Activated CD4-positive, CD25-positive, alpha-beta regulatory T cell (primary cell): ENCODE measurements at places on chromosomes 16 and 17.

- DNase-seq, result no peak
These were observed 44.4 kb upstream of the ZFHX3 start for GRCh38 chr16:73092236-73092781.

- DNase-seq, result no peak
These were observed 2.2 kb downstream of the LDHD start for GRCh38 chr16:75114179-75114945.

DNA sequence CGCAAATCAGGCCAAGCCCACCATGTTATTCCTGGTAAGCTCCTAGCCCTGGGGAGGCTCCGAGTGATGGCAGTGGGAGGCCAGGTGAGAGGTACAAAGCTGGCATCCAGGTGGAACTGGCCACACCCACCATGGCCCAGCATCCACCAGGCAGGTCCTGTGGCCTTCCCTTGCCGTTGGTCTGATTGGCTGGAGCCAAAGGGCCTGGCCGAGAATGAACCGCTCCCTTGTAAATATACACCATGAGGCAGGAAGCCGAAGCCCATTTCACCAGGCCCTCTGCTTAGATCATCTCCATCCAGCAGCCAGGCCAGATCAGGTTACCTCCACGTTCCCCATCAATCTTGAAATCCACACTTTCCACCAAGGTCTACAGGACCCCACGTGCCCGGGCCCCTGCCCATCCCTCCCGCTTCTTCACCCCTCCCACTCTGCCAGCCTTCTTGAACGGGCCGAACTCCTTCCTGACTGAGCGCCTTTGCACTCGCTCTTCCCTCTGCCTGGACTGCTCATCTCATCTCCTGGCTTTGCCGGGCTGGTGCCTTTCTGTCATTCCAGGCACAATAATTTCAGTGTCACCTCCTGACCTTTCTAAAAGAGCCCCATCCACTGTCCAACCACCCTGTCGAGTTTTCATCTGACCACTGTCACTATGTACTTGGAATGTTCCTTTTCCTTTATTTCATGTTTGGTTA is 5.8 kb downstream of the SOCS1 start:
- no peak for DNase-seq

DNA sequence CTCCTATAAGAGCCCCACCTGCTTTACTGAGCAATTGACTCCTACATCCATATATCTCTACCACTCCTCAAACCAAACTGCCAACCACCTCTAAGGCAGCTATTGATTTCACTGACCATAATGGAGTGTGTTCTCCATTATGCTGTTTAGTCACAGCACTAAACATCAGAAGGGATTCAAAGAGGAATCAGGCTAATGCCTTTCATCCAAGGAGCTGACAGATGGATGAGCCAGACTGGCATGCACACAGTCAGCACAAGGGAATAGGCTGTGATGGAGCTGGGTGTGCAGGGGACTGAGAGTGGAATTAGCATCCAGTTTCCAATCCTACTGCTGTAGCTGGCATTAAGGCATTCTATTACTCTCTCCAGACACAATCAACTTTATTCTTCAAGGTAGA is 88.7 kb upstream of the CCL2 start:
- DNase-seq, result no peak

- DNase-seq, result no peak
These were observed 5.9 kb downstream of the TSPOAP1 start for GRCh38 chr17:58322581-58323185.

- DNase-seq, result no peak
These were observed 42.4 kb upstream of the IL21R start for GRCh38 chr16:27359615-27360014.

- no peak for DNase-seq
These were observed 3.4 kb downstream of the SPNS1 start for GRCh38 chr16:28977703-28978662.

DNA sequence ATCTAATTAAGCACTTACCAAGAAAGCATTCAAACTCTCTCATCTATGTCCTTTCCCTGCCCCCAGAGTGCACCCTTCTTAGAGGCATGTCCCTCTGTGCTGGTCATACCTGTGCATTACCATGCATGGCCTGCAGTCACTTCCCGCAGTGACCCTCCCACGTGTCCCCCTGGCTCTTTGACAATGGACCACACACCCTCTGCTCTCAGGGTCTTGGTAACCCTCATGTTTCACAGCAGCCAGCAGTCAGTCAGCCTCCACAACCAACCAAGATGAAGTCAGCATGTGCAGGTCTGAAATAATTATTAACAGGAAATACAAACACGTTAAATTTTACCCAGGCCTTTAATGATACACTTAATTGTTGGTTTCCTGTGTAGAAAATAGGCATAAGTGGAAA is 10.1 kb downstream of the KRT33A start:
- no peak for DNase-seq

GRCh38 chr17:412211-413015 is 59.8 kb upstream of the RPH3AL start:
- DNase-seq, result no peak

DNA sequence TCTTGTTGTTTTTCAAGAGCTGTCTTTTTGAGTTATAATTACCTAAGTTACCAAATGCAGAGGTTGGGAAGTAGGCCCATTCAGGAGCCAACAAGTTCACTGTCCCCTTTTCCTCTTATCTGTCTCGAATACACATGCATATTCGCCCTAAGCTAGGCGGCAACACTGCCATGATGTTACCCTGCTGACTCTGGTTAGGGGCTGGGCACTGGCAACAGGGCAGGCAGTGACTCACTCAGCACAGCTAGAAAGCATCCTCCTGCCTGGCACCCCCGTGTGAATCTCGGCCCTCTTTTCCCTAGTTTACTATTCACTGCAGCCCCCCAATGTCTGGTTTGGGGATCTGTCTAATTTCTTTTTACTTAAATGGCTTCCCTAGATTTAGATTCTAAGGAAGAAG is 13.8 kb downstream of the DBF4B start:
- no peak for DNase-seq

GRCh38 chr16:21336231-21336630 is 58.1 kb upstream of the CRYM start:
- no peak for DNase-seq

GRCh38 chr17:76481071-76481655 is 13.8 kb downstream of the AANAT start:
- no peak for DNase-seq

DNA sequence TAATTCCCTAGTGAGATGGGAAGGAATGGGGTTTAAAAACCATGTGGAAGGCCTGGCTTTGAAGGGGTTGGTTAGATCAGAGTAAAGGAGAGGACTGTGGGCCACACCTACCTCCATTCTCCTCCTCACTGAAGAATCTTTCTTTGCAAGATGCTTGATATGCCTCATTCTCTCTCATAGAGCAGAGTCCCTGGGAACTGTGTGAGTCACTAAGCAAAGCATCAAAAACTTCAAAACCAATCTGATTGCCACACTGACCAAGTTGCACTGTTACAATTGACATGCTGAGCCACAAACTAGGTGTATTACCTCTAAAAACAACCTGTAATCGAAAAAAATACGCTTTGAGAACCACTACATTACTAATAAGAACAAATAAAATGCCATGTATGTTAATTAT is 2.0 kb downstream of the TUBD1 start:
- DNase-seq, result no peak

DNA sequence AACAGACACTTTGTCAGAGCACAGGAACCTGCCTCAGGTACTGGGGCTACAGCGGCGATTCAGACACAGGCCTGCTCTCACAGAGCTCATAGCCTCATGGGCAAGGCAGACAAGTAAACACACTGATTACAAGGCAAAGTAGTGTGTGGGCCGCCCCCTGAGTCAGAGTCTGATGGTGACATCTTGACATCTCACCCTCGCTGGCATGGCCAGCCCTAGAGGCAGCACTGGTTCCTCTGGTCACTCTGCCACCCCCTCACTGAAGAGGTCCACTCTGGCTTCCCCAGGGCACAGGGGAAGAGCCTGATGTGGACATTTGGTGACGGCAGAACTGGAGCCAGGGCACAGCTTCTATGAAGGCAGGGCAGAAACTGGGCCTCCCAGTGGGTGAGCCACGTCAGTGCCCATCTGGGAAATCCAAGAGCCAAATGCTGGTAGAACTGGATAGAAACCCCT is 32.9 kb upstream of the TOB1 start:
- no peak for DNase-seq

DNA sequence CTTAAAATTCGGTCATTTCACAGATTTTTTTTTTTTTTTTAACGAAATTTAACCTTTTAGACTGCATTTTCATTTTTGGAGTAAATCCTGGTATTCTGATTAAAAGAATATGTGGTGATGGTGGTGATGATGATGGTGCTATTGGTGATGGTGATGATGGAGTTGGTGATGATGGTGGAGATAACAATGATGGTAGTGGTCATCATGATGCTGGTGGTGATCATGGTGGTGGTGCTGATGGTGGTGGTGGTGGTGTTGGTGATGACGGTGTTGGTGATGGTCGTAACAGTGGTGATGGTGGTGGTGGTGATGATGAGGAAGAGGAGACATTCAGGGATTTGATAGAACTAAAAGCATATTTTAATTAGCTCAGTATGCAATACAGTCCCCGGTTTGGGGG is 84.0 kb downstream of the TNRC6C start:
- no peak for DNase-seq

GRCh38 chr16:7167626-7168025 is 165.0 kb upstream of the RBFOX1 start:
- no peak for DNase-seq

DNA sequence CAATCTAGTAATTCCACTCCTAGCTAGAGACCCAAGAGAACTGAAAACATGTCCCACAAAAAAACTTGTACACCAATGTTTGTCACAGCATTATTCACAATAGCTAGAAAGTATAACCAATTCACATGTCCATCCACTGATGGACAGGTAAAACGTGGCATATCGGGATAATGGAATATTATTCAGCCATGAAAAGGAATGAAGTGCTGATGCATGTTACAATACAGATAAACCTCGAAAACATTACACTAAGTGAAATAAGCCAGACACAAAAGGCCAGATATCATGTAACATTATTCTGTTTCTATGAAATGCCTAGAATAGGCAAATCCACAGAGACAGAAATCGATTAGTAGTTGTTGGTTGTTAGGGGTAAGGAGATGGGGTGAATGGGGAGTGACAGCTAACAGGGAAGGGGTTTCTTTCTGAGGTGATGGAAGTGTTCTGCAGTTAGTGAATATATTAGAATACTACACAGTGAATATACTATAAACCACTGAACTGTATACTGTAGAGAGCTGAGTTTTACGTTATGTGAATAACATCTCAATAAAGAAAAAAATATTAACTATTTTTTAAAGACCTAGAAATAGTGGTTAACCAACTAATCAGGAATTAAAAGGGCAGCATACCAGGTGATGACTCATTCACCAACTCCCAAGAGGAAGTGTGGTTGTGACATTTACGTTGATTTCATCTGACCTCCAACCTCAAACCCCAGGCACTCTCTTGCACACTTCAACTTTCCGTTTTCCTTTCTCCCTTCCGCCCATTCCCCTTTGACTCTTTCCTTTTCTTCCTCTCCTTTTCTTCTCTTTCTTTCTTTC is 48.6 kb downstream of the GAS7 start:
- no peak for DNase-seq

GRCh38 chr17:7888184-7888920 is at the start of gene CHD3:
Gene CHD3 (plus strand): TSS chr17:7888789. CDS start chr17:7889001, 212 bp downstream.
- DNase-seq, result no peak

DNA sequence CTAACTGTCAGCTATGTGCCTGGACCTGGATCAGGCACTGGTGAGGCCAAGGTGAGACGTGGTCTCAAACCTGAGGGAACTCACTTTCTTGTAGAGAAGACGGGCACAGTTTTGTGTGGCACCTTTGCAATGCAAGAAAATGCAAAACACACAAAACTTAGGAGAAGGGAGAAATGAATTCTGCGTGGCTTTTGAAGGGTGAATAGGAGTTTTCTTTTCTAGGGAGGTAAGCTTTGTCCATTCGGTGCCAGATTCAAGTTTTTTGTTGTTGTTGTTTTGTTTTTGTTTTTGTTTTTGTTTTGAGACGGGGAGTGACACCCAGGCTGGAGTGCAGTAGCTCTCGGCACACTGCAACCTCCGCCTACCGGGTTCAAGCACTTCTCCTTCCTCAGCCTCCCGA is 1.4 kb downstream of the TOM1L1 start:
- no peak for DNase-seq

DNA sequence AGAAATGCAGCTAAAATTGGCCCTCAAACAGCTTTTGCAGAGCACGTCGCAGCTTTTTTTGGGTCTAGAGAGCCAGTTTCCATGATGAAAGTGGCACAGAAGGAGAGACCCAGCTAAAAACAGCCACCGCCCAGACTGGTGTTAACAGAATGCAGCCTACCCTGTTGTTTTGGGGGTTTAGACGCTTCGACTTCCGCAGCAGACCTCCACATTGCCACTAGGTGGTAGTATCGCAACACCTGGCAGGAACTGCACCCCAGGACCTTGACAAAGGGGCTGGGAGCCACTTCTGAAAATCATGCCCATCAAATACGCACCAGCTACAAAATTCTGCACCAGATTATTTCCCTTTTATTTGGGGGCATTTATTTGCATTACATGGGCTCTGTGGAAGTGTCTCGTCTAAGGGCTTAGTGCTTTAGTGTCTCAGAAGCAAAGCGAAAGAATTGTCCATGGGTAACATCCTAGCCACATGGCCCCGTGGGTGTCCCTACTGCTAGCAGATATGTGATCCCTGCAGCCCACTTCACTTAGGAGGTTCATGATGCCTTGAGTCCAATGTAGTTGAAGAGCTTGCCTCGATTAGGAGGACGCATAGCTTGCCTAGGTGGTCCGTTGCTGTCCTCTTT is 167.1 kb downstream of the HAPSTR1 start:
- DNase-seq, result no peak

- no peak for DNase-seq
These were observed 10.0 kb downstream of the MMP15 start for GRCh38 chr16:58035356-58036170.

DNA sequence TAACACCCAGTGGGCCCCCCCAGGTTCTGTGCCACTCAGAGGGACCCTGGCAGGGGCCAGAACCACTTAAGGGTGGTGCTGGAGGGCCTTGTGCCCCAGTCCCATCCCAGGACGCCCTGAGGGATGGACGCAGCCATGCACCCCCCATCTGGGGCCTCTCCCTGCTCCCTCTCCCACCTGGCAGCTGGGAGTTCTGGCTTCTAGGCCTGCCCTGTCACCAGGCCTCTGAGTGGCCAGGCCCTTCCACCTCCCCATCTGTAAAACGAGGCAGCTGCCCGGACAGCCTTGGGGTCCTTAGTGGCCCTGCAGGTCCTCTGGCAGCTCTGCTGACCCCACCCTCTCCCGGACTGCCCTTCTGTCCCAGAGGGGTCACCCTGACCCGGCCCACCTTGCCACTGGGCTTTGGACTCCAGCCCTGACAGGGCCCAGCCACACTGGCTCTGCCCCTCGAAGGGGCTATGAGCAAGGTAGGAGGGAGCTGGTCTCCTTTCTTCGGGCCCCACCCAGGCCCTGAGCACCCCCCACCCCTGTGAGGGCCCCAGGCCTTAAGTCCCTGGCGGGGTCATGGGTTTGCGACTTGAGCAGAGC is 12.3 kb downstream of the PAM16 start:
- no peak for DNase-seq

DNA sequence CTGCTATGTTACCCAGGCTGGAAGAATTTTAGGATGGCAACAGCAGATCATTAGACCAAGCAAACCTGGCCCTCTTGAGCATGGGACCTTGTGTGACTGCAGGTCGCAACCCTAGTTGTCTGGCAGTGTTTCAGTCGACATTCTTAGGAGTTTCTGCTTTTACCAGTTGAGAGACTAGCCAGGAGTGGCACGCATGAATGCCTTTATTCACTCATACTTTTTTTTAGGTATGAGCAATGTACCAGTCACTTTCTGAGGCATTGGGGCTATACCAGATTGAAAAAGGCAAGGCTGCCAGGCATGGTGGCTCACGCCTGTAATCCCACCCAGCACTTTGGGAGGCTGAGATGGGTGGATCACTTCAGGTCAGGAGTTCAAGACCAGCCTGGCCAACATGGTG is 28.2 kb upstream of the HAS3 start:
- DNase-seq, result no peak
